Hippocampal formation (tissue), 2 donors: ENCODE measurements at places on chromosomes 13 and 19.

DNA sequence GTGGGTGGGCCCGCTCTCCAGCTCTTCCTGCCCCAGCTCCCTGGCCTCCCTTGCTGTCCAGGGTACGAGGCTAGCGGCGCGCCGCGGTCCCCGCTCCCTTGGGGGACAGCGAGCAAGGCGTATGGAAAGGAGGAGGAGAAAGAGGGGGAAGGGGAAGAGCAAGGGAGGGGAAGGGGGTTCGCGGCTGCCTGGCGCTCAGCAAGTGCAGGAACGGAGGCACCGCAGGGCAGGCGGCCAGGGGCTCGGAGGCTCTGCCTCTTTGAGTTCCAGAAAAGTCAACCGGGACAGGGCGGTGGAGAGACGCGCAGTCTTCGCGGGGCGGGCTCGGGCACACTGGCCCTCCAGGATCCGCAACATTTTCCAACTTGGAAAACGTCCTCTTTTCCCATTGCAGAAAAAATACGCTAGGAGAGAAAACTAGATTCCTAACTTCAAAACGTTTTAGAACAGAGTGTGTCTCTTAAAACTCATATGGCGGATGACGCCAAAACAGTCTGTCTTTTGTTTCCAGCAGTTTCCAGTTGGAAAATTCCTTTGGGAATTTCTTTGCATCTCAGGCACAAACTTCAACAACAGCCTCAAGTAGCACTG is 23.1 kb upstream of the TNFRSF19 start:
- no peak for DNase-seq

- no peak for DNase-seq
These were observed 22.0 kb upstream of the TPT1 start for GRCh38 chr13:45362939-45363338.

GRCh38 chr19:1416014-1416841 is 8.8 kb downstream of the DAZAP1 start:
- DNase-seq, result no peak

- DNase-seq, result no peak
These were observed 1.3 kb downstream of the SAFB start for GRCh38 chr19:5624018-5624663.

DNA sequence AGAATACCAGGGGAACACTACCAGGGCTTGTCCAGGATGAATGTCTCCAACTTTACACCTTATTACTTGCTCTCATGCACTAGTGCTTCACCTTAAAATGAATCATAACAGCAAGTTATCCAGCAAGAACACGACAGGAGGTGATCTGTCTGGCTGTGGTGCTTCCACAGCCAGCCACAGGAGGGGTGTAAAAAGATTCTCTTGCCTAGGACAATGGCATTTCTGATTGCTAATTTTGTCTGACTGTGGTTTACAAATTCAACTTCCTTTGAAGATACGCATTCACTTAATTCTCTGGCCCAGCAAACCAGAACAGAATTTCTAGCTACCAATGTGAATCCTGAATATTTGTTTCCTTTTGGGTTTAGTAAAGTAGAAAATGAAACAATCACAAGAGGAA is 23.1 kb upstream of the COG3 start:
- DNase-seq, result no peak

- no peak for DNase-seq
These were observed 239.7 kb upstream of the HTR2A start for GRCh38 chr13:47136504-47136941.

DNA sequence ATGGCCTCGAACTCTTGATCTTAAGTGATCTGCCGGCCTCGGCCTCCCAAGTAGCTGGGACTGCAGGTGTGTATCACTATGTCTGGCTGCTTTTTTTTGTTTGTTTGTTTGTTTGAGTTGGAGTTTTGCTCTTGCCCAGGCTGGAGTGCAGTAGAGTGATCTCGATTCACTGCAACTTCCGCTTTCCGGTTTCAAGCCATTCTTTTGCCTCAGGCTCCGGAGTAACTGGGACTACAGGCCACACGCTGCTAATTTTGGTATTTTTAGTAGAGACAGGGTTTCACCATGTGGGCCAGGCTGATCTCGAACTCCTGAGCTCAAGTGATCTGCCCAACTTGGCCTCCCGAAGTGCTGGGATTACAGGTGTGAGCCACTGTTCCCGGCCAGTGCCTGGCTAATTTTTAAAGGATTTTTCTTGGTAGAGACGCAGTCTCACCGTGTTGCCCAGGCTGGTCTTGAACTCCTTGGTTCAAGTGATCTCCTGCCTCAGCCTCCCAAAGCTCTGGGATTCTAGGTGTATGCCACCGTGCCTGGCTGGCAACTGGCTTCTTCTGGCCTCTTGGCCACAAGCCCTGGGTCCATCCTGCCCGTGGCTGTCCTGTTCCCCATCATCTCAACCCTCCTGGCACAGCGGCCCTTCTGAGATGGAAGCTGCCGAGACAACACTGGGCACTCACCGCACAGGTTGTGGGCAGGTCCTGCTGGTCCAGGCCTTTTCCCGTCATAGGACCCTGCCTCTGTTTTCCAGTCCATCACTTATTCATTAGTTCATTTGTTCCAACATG is 11.5 kb downstream of the TECR start:
- DNase-seq, result no peak

- DNase-seq, result no peak
These were observed 231.2 kb downstream of the ZIC5 start for GRCh38 chr13:99740251-99740979.

DNA sequence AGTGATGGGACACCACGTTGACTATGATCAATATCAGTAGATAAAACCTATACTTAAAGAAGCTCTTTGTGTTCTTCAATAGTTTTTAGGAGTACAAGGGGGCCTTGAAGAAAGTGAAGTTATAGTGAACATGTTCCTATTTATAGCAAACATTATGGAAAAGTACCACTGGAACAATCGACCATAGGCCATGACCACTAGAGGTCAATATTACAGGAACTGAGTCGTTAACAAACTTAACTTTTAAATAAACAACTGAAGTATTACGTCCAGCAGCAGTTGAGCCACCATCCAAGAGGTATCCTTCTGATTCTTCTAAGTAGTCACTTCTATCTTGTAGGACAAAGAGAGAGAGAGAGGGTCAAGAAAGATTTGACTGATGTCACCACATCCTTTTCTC is 391.0 kb upstream of the SLITRK5 start:
- DNase-seq, result no peak

DNA sequence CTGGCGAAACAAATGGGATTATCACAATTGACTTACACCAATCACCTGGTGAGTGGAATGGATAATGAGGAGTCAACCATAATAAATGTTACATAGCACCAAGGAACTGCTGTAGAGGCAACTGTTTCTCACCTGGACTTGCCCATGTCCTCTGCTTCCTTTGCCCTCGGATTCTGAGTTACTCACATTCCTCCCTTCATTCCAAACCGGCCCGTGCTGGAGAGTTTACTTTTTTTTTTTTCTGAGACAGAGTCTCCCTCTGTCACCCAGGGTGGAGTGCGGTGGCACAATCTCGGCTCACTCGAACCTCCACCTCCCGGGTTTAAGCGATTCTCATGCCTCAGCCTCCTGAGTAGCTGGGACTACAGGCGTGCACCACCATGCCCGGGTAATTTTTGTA is 41.5 kb upstream of the TSC22D1 start:
- DNase-seq, result no peak

DNA sequence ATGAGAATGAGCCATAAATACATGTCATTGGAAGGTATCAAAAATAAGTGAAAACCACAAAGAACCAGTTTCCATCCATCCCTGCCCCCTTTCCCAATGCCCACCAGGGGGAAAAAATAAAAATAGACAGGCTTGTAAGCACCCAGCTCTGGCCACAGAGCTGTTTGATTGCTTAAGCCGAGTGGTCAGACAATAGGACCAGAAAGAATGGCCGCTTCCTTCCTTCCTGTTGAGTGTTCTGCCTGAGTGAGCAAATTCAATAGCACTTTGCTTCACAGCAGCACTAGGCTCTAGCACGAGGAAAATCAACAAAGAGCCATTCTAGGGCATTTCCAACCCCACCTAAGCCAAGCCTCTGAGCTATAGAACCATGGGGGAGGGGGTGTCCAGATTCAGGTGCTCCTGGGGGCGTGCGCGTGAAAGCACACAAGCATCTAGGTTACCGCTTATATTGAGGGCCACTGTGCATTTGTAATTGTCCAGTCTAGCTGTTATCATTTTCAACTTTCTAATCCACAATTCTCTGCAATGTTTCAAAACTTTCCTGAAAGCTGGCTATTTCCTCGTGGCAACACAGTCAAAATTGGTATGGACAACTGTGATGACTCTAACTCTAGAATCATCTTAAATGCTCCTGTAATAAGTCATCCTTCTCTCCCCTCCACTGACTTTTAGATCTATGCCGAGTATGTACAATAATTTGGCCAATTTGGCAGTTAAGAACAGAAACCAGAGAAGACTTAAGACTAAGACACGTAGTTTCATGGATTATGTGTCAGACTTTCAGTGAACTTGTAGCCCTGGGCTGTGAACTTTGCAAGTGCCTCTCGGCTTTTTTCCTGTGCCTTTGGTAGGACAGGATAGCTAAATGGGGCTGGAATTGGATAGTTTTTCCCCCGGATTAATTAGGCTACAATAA is 64.3 kb downstream of the SPRY2 start:
- peak; percentile 70 for DNase-seq

- no peak for DNase-seq
These were observed 26.6 kb downstream of the CBY2 start for GRCh38 chr13:45728759-45729158.

GRCh38 chr13:25062479-25062878 is 33.5 kb upstream of the PABPC3 start:
- no peak for DNase-seq

DNA sequence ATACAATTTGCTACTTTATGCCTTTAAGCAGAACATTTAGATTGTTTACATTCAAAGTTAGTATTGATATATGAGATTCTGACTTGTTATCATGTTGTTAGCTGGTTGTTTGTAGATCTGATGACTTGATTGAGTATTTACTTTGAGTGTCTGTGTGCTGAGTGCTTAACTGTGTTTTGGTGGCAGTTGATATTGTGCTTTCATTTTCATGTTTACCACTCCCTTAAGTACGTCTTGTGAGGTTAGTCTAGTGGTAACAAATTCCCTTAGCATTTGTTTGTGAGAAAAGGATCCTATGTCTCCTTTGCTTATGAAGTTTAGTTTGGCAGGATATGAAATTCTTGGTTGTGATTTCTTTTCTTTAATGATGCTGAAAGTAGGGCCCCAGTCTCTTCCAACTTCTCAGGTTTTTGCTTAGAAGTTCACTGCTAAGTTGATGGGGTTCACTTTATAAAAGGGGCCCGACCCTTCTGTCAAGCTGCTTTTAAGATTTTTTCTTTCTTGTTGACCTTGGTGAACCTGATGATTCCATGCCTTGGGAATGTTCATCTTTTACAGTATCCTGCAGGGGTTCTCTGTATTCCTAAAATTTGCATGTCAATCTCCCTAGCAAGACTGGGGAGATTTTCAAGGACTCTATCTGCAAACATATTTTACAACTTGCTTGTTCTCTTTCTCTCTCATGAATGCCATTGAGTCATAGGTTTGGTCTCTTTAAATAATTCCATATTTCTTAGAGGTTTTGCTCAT is 1095.4 kb upstream of the PCDH20 start:
- no peak for DNase-seq

- DNase-seq, result no peak
These were observed 79.7 kb downstream of the TNFSF11 start for GRCh38 chr13:42653679-42654078.

- DNase-seq, result no peak
These were observed 8.6 kb upstream of the PEAK3 start for GRCh38 chr19:2290441-2291184.

- DNase-seq, result no peak
These were observed 21.9 kb downstream of the ZSWIM4 start for GRCh38 chr19:13817018-13817614.

DNA sequence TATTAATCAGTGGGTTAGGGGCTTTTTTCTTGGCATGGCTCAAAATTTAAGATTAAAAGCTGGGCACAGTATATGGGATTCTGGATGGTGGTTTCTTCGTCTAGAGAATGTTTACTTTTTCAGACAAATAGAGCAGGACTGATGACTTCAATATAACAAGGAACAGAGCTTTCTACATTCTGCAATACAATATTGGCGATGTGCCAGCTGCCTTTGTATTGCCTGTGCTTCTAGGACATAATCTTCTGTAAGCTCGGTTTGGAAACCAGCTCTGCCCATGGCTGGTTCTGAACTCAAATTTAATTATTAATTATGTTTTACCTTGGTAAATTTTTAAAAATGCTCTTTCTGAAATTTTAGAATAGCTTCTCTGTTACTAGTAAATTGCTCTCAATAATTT is 139.1 kb upstream of the TRPC4 start:
- DNase-seq, result no peak

DNA sequence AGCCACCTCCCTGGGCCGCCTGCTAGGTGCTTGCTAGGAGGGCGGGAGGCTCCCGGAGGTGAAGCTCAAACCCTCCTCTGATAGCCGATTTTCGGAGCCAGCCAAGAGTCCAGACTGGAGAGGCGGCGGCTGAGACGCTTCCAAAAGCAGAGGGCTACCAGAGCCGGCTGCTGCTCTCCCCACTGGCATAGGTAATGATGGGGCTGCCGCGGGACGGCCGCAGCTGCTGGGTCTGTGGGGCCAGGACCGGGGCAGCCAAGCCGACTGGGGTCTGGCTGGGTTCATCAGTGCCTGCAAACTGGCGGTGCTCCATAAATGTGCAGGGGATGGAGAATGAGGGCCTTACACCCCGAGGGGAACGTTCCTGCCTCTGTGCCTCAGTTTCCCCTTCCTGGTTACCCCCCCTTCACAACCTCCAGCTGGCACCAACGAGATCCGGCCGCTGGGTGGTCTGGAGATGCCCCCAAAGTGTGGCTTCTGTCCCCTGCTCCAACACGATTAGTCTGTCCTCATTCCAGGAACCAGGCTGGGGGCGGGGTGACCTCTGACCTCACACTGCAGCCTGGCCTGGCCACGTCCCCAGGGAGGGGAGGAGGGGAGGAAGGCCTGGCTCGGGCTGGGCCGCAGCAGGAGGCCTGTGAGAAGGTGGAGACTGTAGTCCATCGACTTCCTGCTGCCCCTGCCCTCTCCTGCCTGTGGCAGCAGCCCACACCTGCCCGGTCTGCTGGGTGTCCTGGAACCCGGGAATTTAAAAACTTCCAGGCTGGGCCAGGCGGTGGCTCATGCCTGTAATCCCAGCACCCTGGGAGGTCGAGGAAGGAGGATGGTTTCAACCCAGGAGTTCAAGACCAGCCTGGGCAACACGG is 3.8 kb upstream of the WDR18 start:
- no peak for DNase-seq

DNA sequence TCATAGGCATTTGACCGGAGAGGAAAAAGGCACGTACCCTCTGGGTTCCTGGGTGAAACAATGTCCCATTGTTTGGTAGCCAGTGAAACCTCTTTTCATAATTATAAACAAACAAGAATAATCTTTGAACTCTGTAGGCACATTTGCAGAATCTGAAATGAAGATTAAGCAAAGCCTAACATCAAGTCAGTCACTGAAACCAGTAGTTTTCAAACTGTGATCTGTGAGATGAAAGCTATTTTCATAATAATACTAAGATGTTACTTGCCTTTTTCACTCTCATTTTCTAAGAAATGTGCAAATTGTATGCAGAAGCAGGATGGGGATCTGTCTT is 105.4 kb downstream of the WDFY2 start:
- peak; percentile 40 for DNase-seq

- no peak for DNase-seq
These were observed 72.1 kb downstream of the LHFPL6 start for GRCh38 chr13:39530916-39531315.

GRCh38 chr19:51097166-51097738 is 11.0 kb downstream of the CTU1 start:
- no peak for DNase-seq

GRCh38 chr13:46542833-46543232 is 10.1 kb upstream of the LRCH1 start:
- no peak for DNase-seq
